ENCODE measurements at places on chromosomes 7 and 10.

- no peak for DNase-seq
These were observed 38.5 kb upstream of the SEMA3C start for GRCh38 chr7:80957226-80957777.

GRCh38 chr10:80283119-80283518 lies 6.3 kb downstream of the MAT1A start:
- DNase-seq, result no peak

- no peak for DNase-seq
These were observed 200.9 kb downstream of the TEX36 start for GRCh38 chr10:125482108-125482507.

GRCh38 chr10:84429926-84430520 lies 101.6 kb downstream of the CCSER2 start:
- peak; percentile 75 for DNase-seq

DNA sequence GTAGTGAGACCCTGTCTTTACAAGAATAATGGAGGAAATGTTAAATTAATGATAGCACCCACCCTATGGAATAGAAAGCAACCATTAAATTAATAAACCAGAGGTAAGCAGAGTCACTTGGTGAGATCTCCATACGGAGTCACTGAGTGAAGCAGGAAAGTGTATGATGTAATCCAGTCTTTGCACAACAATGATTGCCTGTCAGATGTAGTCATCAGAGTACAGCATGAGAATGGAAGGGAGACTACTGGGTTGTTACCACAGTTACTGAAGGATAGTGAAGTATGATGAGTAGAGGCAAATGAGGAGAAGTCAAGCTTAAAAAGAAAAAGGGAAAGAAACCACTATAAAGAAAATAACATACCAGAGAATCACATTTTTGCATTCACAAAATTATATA lies 371.9 kb upstream of the SHH start:
- DNase-seq, result no peak

- DNase-seq, result no peak
These were observed 118.7 kb downstream of the PARD3 start for GRCh38 chr10:34696423-34696822.

- DNase-seq, result no peak
These were observed 282.1 kb downstream of the KCND2 start for GRCh38 chr7:120554960-120555571.

GRCh38 chr7:106878748-106879439 lies 13.8 kb downstream of the PIK3CG start:
- no peak for DNase-seq

DNA sequence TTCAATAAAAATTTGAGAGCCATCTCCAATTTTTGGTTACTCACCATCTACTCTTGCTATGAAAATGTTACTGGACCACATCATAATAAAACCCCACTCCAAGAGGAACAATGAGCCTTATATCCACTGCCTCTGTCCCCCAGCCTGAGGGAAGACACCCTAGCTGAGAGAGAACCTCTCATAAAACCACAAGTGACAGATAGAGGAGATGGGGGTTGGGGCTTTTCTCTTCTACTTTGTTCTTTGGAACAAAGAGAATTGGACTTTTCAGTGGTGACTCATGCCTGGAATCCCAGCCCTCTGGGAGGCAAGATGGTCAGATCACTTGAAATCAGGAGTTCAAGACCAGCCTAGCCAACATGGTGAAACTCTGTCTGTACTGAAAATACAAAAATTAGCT lies 27.6 kb upstream of the TAS2R16 start:
- DNase-seq, result no peak

- no peak for DNase-seq
These were observed 51.8 kb upstream of the SLC35G1 start for GRCh38 chr10:93841961-93842360.

- DNase-seq, result peak; percentile 23
These were observed 9.6 kb upstream of the EIF3A start for GRCh38 chr10:119090026-119090795.

DNA sequence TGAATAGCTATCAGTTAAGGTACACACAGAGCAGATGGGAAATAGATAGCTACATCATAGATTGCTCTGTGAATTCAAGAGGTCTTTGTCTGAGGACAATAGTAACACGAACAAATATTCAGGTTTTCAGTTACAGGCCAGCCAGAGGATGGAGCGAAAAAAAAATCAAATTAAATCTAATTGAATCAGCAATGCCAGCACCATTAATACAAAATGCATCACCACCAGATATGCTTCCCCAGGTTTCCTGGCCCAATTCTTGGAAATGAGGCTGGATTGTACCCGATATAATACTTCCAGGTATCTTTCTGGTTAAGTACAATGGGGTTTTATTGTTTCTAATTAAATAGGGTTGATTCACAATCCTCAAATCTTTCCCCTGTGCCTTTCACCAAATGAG lies 975.8 kb upstream of the AUTS2 start:
- DNase-seq, result no peak

GRCh38 chr10:18359812-18360211 lies 219.6 kb downstream of the CACNB2 start:
- no peak for DNase-seq
